Liver (tissue), 10 donors: ENCODE measurements at places on chromosomes 7 and 10. TPM values are rescaled to one million over a fixed set of nuclear protein-coding genes. Genes with fewer than 3 reads are reported as not detected.

HTR5A gene
- total RNA-seq: not detected

CHN2 gene
- total RNA-seq: 25.4 TPM

VWC2 gene
- not detected for total RNA-seq

AKR1C3 gene
- total RNA-seq: 205 TPM

PLXNA4 gene
- 0.61 TPM for total RNA-seq

HOXA3 gene
- 0.17 TPM for total RNA-seq

SLC26A3 gene
- total RNA-seq: under 0.01 TPM

LAMTOR4 gene
- 39.8 TPM for total RNA-seq

KCNIP2 gene
- 2.0 TPM for total RNA-seq

FAM237B gene
- total RNA-seq: not detected

RBP3 gene
- total RNA-seq: not detected

CLRN3 gene
- 5.7 TPM for total RNA-seq

TEX47 gene
- not detected for total RNA-seq

ELMO1 gene
- total RNA-seq: 51.5 TPM

TMEM139 gene
- total RNA-seq: 3.0 TPM

FAM25A gene
- not detected for total RNA-seq

MRM2 gene
- 12.3 TPM for total RNA-seq

FKBP6 gene
- total RNA-seq: not detected

MCU gene
- total RNA-seq: 13.0 TPM

ZC3HAV1 gene
- total RNA-seq: 40.5 TPM

ADAM8 gene
- total RNA-seq: 5.4 TPM

C7orf57 gene
- not detected for total RNA-seq

ZPBP gene
- 0.17 TPM for total RNA-seq

GPR158 gene
- 0.08 TPM for total RNA-seq
